ENCODE measurements at places on chromosomes 5 and 9.

DNA sequence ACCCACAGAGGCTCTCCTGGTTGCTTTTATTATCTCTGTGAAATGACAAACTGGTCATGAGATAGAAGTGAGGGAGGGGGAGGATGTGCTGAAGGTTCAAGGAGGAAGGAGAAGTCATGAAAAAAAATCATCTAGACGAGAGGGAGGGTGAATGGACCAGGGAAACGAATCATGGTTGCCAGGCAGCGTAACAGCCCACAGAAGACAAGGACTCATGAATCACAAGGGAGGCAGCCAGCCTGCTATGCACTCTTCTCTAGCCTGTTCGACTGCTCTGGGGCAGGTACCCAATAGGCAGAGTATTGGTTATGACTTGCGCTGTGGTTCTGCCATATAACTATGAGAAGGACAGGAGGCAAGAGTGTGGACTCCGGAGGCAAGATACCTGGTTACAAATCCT, 475.2 kb downstream of the CDK5RAP2 start:
- DNase-seq = no peak

GRCh38 chr9:83959061-83959460, 21.0 kb downstream of the HNRNPK start:
- no peak for DNase-seq

GRCh38 chr5:59660737-59661136, 232.8 kb downstream of the PDE4D start:
- DNase-seq = peak; percentile 43

DNA sequence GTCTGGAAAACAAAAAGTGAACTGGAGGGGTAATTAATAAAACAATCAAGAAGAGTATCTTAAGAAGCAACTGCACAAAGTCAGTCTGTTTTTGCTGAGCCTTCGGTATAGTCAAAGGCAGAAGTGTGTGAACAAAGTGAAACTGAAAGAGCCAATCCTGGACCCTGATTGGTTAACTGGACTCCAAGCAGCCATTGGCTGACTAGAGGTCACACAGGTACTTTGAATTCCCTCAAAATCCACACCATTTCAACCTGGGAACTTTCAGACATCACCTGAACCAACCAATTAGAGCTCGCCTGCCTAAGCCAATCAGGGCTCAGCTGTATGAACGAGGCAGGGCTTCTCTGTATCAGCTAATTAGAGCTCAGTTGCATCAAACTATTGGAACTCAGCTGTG, 286.7 kb downstream of the TLE4 start:
- no peak for DNase-seq
